ENCODE measurements at places on chromosomes 16 and 17. TPM values are rescaled to one million over a fixed set of nuclear protein-coding genes. Genes with fewer than 3 reads are reported as not detected.
A peak's percentile ranks its signal among the peaks of the same experiment; 100 is the strongest.

The TNP2 gene
- total RNA-seq, result not detected

The NARF gene
- total RNA-seq, result 105 TPM

The ADORA2B gene
- total RNA-seq, result 3.6 TPM

The GLP2R gene
- not detected for total RNA-seq

The NFAT5 gene
- 30.5 TPM for total RNA-seq

GRCh38 chr17:51238255-51238887, 21.5 kb downstream of the MBTD1 start:
- no peak for DNase-seq

DNA sequence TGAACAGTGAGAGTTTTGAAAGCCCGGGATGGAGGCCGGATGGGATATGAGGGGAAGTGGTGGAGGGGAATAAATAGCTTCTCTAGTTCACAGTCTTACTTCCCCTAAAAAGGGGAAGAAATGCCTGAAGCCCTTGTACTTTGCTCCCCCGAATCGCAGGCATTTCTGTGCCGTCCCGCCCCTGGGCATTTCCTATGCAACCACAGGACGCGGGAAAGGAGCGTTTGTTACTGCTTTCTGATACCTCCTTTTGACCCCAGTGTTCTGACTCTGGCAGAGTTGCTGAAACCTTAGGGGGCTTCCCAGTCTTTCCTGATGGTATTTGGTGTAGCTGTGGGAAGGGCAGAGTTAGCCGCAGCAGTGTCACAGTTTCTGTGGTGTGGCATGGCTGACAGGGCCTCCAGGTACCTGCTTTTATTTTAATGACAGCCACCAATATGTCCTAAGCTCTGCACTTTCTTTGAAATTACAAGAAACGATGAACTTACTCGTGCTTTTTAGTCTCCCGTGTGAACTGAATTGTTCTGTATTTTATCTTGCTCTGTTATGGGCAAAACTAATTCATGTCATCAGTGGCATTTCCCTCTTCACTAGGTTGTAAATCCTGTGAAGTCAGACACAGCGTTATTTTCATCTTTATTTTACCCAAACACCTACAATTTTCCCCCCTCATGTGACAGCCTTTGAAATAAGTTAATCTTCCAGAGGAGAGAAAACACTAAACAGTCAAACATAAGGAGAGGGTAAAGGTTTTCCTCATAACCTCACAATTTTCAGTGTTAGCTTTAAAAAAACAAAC, 27.1 kb downstream of the USP10 start:
- DNase-seq, result no peak

DNA sequence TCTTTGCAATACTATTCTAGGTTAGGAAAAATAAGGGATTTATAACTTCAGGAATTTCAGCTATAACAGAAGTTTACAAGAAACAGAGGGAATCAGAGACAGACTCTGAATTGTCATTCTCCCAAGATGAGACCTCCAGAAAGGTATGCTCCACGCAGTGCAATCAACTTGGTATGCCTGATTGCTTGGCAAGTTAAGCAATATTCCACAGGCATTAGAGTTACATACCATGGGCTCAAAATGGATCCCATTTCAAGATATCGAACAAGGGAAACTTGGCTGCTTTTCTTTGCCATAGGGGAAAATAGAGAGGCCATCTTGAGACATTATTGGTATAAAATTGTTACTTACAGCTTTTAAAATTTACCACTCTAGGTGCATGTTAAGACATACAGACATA, 615.6 kb upstream of the SOX9 start:
- DNase-seq, result no peak

- DNase-seq, result no peak
Measured at GRCh38 chr16:62298600-62298999, 262.4 kb upstream of the CDH8 start.

GRCh38 chr17:6046931-6047330, 23.2 kb upstream of the WSCD1 start:
- no peak for DNase-seq

DNA sequence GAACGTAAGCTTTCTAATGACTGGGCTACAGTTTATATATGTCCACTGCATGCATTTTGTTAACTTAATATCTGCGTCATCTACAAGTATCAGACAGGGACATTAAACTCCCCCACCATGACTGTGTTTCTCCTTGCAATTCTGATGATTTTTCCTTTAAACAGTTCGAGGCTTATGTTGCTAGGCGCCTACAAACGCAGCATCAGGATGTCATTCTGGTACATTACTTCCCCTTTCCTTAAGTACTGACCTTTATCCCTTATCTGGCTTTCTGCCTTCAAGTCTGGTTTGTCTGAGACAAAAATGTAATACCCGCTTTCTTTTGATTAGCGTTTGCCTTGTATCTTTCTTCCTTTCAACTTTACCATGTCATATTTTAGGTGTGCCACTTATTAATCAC, 362.4 kb downstream of the SLC39A11 start:
- no peak for DNase-seq

- peak; percentile 1 for DNase-seq
Measured at GRCh38 chr17:44707755-44708400, 587 bp upstream of the DBF4B start.

DNA sequence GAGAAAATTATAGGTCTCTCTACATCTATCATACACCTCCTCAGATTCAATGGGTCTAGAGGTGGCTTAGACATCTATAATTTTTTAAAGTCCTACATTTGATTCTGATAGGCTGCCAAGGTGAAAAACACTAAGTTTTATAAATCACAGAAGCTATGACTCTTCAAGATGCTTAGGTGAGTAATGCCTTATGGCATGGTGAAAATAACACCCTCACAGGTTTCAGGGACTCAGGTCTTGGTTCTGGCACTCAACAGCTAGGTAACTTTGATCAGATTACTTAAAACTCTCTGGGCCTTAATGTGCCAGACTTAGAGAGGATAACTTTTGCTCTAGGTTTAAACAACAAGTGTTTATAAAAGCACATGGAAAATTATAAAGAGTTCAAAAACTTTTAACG, 2.0 kb upstream of the COX10 start:
- no peak for DNase-seq

DNA sequence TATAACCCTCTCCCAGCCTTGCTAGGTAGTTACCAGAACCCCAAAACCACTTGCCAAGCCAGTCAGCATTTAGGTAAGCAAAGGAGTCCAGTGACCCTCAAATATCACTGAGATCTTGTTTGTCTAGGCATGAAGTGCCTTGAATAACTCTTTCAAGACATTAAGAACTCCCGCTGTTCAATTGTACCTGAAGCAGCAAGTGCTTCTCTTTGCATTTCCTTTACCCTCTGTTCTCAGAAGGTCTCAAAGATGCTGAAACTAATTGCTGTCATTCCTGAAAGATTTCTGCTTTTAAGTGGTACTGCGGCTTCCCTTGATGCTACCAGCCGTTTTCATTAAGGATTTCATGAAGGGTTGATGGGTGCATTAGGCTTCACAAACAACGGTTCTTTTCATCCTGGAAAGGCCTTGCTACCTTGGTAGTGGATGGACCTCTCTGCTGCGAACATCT, 142.7 kb downstream of the PITPNC1 start:
- DNase-seq, result no peak

DNA sequence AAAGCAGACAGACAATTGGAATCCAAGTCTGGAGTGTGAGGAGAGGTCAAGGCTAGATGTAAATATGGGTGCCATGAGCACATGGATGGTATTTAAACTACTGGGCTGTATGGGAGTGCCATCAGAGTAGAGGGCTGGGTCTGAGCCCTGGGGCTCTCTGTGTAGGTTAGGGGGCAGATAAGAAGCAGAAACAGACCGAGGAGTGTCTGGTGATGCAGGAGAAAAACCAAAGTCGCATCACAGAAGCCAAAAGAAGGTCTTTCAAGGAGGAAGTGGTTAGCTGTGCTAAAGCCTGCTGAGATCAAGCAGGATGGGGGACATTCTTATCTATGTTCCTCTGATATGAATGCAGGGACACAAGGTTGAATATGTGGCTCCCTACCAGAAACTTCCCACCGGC, 1.9 kb downstream of the TSEN54 start:
- no peak for DNase-seq

GRCh38 chr17:61305024-61305423, 94.6 kb upstream of the TBX2 start:
- DNase-seq, result no peak

- DNase-seq, result no peak
Measured at GRCh38 chr16:3454093-3454492, 10.6 kb downstream of the NAA60 start.

DNA sequence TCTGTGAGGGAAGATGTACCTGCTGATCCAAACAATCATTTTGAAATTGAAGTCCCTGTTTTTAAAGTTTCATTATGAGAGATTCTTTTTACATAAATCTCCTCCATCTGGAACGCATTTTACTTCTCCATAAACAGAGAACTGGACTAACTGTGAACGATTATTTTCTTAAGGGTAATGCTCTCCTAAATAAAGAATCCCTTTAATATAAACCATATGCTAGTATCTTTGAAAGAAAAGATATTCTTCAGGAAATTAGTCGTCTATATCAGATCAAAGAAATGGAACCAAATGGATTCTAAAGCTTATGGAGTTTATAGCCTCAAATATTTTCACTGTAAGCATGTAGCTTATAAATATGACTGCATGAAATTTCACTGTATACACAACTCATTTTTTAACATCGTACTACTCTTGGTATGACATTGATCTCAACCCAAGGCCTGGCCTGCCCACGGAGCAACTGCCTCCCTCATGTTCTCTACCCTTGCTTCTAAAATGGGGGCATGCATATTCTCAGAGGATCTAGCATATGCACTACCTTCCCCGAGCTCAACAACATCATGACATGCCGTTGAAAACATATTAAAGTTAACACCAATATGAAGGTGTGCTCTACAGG, 66.4 kb downstream of the MYH10 start:
- DNase-seq, result no peak

Measured in dermis blood vessel endothelial cell (primary cell).